ENCODE measurements at places on chromosomes 4 and X.

DNA sequence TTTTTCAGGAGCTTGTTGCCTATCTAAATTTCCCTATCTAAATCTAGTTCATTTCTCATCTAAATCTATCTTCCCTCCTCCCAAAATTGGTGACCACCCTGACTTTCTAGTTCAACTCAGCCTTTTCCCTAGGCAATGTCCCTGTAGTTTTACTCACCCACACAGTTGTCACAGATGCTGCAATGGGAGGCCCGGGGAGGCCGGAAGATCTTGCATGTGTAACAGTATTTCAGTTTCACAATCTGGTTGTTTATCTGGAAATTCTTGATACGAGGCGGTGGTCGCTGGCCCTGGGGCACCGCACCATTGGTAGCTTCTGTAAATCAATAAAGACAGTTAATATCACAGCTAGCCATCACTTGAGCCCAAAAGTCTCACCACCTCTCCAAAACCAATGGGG lies 20.2 kb downstream of the ZDHHC9 start:
- peak; percentile 58 for DNase-seq

DNA sequence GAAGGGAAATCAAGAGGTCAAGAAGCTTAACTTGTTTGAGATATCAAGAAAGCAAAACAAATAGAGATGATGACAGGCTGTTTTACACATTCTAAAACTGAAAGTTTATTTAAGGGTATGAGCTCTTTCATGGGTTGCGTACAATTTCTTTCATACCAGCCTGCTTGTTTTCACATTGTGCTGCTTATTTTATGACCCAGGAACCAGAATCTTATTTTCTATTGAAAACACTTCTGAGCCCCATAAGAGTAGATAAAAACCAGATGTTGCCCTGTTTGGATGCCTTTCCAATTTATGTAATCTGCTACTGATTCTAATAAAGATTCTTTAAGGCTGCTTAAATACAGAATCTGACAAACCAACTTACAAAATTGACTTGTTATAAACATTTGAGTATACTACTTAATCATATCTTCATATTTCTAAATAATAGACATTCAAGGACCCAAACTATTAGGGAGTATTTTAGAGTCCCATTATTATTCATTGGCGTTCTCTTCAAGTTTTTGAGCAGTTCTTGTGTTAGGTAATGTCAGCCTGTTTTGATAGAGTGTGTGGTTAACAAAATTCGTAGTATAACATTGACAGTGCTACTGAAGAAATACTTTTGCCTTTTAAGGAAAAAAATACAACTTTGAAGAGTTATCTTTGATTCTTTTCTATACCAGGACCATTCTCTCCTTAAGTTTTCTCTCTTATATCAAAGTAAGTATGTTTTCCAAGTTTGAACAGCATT lies 74.4 kb downstream of the PDLIM5 start:
- DNase-seq = peak; percentile 23

- no peak for DNase-seq
These were observed 14.8 kb upstream of the GPRASP2 start for GRCh38 chrX:102697494-102697893.

DNA sequence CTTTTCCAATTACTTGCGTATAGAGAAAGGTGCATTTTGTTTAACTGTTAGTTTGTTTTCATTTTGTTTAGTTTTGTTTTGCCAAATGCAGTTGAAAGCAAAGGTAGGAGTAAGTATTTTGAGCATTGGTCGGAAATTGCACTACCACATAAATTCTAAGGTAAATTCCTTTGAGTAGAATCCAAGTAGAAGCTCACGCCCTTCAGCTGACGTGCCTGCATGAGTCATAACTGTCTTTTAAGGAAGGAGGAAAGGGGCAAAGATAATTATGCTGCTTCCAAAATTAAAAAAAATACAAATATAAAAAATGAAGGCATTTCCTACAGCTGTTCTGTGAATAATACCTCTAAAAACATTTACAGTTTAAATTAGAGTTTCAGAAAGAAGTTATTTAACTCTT lies 110.2 kb upstream of the MYOZ2 start:
- DNase-seq = no peak

GRCh38 chrX:11533199-11533651 lies 132.5 kb downstream of the ARHGAP6 start:
- peak; percentile 87 for DNase-seq

- no peak for DNase-seq
These were observed 763.6 kb upstream of the AGA start for GRCh38 chr4:178205826-178206225.

GRCh38 chr4:108774809-108775530 lies 12.1 kb upstream of the ETNPPL start:
- DNase-seq = no peak

- DNase-seq = no peak
These were observed 8.5 kb downstream of the PITX2 start for GRCh38 chr4:110614173-110614963.

- DNase-seq = peak; percentile 49
These were observed 11.9 kb downstream of the TMPRSS11D start for GRCh38 chr4:67871867-67872266.

GRCh38 chr4:2962614-2963174 lies 512 bp downstream of the NOP14 start:
- peak; percentile 54 for DNase-seq

- DNase-seq = no peak
These were observed 8.1 kb downstream of the ANXA5 start for GRCh38 chr4:121688701-121689100.

GRCh38 chrX:148713981-148714380 lies 213.6 kb downstream of the AFF2 start:
- DNase-seq = no peak

DNA sequence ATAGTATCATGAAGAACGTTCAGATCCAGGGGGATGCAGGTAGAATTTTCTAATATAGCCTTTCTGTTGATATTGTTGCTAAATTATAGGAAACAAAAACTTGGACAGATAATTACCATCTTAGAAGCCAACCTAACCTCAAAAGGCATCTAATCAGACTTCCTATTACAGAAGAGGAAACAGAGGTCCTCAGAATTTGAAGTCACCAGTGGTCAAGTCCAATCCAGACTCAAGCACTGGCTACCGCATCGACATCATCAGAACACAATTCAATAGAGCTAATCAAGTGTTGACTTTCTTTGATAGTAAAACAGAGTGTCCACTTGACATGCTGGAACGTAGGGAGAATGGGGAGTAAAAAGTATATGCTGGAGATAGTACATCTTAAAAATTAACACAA lies 10.3 kb upstream of the ATP10D start:
- no peak for DNase-seq

GRCh38 chrX:137565921-137566745 lies at the start of gene ZIC3:
TSS of gene ZIC3 (plus strand) at chrX:137566127. CDS start at chrX:137566692, 565 bp downstream.
- no peak for DNase-seq

All from MM.1S (cell line).